SJCRH30 (cell line): ENCODE measurements at places on chromosomes 11 and 22.

DNA sequence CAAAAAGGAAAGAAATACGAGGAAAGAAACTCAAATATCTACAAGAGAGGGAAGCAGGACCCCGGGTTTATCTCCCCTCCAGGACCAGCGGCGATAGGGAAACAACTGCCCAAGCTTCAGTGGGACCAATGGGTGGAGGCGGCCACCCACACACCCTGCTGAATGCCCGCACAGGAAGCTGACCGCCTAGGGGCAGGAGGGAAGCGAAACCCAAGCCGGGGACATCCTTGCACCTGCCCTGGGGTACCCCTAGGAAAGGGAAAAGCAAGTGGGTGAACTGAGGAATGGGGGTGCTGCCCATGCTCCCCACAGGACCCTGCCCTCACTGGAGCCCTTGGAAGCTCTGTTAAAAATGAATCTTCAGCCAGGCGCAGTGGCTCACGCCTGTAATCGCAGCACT is 27.6 kb upstream of the HMOX1 start:
- no peak overlapping the region for H3K4me3 ChIP-seq
- no peak overlapping the region for H3K27ac ChIP-seq
- peak; percentile 52 for DNase-seq
- peaks cover 10% of the 10 kb centered on the region; the same call in 1 of the 2 replicates for H3K4me1 ChIP-seq
- no peaks in the 10 kb centered on the region for H3K36me3 ChIP-seq
- H3K27me3 ChIP-seq, result no peaks in the 10 kb centered on the region

GRCh38 chr11:69300120-69301060 is 6.4 kb downstream of the MYEOV start:
- H3K4me3 ChIP-seq, result no peak overlapping the region
- no peak for DNase-seq
- no peaks in the 10 kb centered on the region for H3K27me3 ChIP-seq
- H3K4me1 ChIP-seq, result peaks cover 61% of the 10 kb centered on the region

DNA sequence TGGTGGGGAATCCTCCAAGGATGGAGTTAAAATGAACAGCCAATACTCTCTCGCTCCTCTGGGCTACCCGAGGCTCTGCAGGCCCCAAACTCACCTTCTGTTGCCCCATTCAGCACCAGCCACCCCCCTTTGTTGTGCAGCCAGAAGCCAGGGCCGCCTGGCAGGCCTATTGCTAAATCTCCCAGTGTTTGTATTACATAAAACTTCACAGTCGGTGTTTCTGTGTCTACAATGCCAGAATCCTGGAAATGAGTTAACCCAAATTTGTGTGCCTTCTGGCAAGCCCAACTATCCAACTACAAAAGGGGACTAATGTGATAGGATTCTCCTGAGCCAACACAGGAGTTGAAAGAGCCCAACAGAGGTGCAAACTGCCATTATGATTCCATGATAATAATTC is 9.3 kb downstream of the KCNJ5 start:
- no peak for DNase-seq
- H3K27me3 ChIP-seq, result no peaks in the 10 kb centered on the region
- H3K36me3 ChIP-seq, result no peaks in the 10 kb centered on the region
- H3K27ac ChIP-seq, result no peak overlapping the region
- H3K4me1 ChIP-seq, result peaks cover 26% of the 10 kb centered on the region

GRCh38 chr22:20154602-20155187 is 3.8 kb upstream of the CCDC188 start:
- H3K4me1 ChIP-seq, result peaks cover 4% of the 10 kb centered on the region
- H3K27ac ChIP-seq, result no peak overlapping the region
- H3K27me3 ChIP-seq, result peaks cover 19% of the 10 kb centered on the region

- H3K27ac ChIP-seq, result no peak overlapping the region
- no peaks in the 10 kb centered on the region for H3K27me3 ChIP-seq
- H3K4me3 ChIP-seq, result no peak overlapping the region
- no peak for DNase-seq
- peaks cover 4% of the 10 kb centered on the region; the same call in 1 of the 2 replicates for H3K4me1 ChIP-seq
Observed at GRCh38 chr11:33197915-33198727, 36.8 kb upstream of the CSTF3 start.

DNA sequence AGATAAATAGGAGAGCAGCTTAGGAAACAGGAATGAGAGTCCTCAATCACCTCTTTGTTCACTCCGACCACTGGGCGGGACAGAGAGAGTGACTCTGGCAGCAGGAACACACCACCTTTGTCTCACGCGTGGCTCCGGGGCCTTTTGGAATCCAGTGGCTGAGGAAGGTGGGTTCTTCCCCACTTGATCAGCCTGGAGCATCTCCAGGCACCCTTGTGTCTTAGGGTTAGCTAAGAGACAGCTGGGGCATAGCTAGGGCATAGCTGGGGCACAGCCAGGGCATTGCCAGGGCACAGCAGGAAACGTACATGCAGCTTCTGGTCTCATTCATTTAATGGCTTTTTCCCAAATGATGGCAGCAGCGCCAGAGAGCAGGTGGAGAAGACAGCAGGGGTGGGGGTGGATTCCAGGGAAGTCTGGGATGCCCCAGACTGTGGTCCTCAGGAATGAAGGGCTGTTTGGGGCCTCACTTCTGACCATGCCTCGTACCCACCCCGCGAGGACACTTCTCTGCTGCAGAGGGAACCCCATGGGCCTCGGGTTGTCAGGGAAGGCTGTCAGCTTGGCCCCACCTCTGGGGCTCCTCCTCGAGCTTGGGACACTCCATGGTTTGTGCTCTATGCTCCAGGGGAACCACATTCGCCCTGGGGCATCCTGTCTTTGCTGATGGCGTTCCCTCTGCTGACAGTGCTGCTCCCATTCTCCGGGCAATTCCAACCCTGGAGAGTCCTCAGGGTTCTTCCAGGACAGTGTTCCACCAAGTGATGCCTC is 30.4 kb upstream of the SHANK2 start:
- no peaks in the 10 kb centered on the region for H3K27me3 ChIP-seq
- DNase-seq, result no peak
- H3K4me3 ChIP-seq, result no peak overlapping the region
- no peak overlapping the region for H3K27ac ChIP-seq

DNA sequence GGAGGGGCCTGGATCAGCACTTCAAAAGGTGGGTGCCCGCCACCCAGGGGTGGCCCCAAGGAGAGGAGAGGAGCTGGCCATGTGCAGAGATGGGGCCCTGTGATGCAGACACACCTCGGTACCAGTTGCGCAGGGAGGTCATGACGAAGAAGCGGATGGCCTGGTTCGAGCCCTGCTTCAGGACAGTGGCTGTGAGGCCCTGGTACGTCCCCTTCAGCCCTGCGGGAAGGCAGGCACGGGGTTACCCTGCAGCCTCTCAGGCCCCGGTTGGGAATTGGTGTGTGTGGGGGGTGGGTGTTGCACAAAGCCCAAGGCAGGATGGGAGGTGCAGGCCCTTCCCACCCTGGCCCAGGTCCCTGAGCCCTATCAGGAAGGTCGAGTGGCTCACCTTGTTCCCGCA is 1.8 kb downstream of the SLC25A1 start:
- H3K27ac ChIP-seq, result no peak overlapping the region
- H3K4me3 ChIP-seq, result no peak overlapping the region
- no peak for DNase-seq
- H3K36me3 ChIP-seq, result no peaks in the 10 kb centered on the region
- H3K27me3 ChIP-seq, result no peaks in the 10 kb centered on the region

GRCh38 chr11:67452141-67452952 is at the start of gene GPR152:
GPR152 (minus strand) TSS chr11:67452729; CDS start chr11:67452724, 5 bp downstream.
- peak; percentile 61 for DNase-seq
- no peaks in the 10 kb centered on the region for H3K4me1 ChIP-seq
- no peak within 1 kb of the TSS for H3K27ac ChIP-seq
- no peaks in the 10 kb centered on the region for H3K36me3 ChIP-seq
- H3K4me3 ChIP-seq, result peak within 1 kb of the TSS; percentile 49

DNA sequence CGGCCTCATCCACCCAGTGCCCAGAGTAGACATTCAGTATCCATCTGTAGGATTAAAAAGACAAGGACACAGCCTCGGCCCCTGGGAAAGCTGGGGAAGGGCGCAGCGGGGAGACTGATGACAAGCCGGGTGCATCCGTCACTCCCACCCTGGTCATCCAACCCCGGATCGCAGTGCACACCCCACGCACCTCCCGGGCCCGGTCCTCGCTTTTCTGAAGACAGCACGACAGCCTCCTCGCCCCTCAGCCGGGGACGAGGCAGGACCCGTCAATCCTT is 1.1 kb downstream of the FCHSD2 start:
- H3K27me3 ChIP-seq, result no peaks in the 10 kb centered on the region
- H3K36me3 ChIP-seq, result no peaks in the 10 kb centered on the region
- H3K27ac ChIP-seq, result peak overlapping the region; percentile 19; the same call in 1 of the 2 replicates
- H3K4me3 ChIP-seq, result peak overlapping the region; percentile 91
- no peak for DNase-seq

GRCh38 chr11:94656968-94657367 is 89.8 kb downstream of the PIWIL4 start:
- H3K27ac ChIP-seq, result no peak overlapping the region
- no peaks in the 10 kb centered on the region for H3K36me3 ChIP-seq
- H3K4me1 ChIP-seq, result no peaks in the 10 kb centered on the region
- H3K4me3 ChIP-seq, result no peak overlapping the region

DNA sequence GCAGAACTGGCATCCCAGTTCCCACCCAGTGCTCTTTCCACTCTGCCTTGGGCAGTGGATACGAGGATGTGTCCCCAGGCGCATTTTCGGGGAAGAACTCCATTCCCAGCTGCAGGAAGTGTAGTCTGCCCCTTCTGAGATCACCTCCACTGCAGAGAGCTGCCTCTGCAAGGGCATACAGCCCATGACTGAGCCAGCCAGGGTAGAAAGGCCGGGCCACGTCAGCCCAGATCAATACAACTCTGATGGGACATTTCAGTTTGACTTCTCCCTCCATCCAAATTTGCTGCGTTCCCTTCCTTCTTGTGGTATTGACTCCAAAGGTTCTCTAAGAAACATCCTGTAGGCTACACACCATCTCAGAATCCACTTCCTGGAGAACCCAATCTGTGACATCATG is 19.7 kb downstream of the MOGAT2 start:
- no peaks in the 10 kb centered on the region for H3K36me3 ChIP-seq
- H3K27me3 ChIP-seq, result no peaks in the 10 kb centered on the region
- H3K27ac ChIP-seq, result no peak overlapping the region
- no peak for DNase-seq
- no peak overlapping the region for H3K4me3 ChIP-seq

DNA sequence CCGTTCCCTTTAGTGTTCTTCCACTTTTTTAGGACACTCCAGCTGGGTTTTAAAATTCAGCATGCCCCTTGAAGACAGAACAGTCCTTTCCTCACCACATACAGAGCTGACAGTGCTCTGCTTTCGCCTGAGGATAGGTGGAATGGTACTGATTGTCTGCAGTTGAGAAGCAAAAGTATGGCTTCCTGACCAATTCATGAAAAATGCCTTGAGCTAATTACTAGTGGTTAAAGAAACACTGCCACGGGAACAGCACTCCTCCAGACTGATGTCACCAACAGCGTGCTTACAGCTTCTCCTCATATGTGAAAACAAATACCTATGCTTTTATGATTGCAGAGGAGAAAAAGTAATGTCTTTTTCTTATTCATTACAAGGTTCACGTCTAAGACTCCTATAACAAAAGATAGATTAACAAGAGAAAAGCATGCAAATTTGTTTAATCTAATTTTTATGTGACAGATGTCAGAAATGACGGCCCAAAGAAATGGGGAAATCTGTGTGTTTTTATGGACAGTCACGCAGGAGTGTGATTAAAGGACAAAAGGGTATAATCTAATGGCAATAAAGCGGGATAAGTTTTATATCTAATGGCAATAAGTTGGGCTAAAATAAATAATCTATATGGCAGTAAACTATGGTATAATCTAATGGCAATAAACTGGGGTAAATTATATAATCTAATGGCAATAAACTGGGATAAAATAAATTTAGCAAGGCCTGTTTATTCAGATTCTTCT is 123.4 kb upstream of the ARHGAP42 start:
- H3K27ac ChIP-seq, result no peak overlapping the region
- no peak overlapping the region for H3K4me3 ChIP-seq
- DNase-seq, result no peak
- H3K27me3 ChIP-seq, result no peaks in the 10 kb centered on the region
- H3K4me1 ChIP-seq, result no peaks in the 10 kb centered on the region

DNA sequence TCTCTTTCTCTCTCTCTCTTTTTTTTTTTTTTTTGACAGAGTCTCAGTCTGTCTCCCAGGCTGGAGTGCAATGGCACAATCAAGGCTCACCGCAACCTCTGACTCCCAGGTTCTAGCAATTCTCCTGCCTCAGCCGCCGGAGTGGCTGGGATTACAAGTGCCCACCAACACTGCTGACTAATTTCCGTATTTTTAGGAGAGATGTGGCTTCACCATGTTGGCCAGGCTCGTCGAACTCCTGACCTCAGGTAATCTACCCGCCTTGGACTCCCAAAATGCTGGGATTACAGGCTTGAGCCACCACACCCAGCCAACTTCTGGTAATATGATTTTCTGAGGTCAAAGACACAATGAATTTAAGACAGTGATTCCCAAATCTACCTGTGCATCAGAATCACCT is 659.8 kb upstream of the CCDC90B start:
- no peak for DNase-seq
- no peaks in the 10 kb centered on the region for H3K4me1 ChIP-seq
- no peaks in the 10 kb centered on the region for H3K27me3 ChIP-seq
- H3K27ac ChIP-seq, result no peak overlapping the region

DNA sequence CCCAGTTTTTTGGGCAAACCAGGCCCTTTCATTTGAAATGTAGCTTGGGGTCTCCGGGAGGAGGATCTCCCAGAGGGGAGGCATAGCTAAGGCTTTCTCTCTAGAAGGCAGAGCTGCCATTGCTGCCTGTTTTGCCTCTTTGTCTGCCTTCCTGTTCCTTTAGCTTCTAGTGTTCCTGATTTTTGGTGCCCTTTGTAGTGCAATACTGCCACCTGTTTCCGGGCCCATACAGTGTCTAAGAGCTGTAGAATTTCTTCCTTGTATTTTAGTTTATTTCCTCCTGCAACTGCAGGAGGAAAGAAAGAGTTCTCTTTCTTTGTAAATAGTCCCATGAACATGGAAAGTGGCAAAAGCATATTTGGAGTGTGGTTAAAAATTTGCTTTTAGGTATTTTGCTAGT is 19.3 kb upstream of the GLYATL1 start:
- no peaks in the 10 kb centered on the region for H3K27me3 ChIP-seq
- no peaks in the 10 kb centered on the region for H3K36me3 ChIP-seq
- no peak overlapping the region for H3K4me3 ChIP-seq
- H3K27ac ChIP-seq, result no peak overlapping the region

GRCh38 chr11:28269586-28269985 is 161.4 kb downstream of the METTL15 start:
- no peaks in the 10 kb centered on the region for H3K4me1 ChIP-seq
- H3K36me3 ChIP-seq, result no peaks in the 10 kb centered on the region
- DNase-seq, result no peak
- no peaks in the 10 kb centered on the region for H3K27me3 ChIP-seq

GRCh38 chr11:67451658-67451976 is 912 bp downstream of the GPR152 start:
- H3K4me1 ChIP-seq, result no peaks in the 10 kb centered on the region
- H3K4me3 ChIP-seq, result no peak overlapping the region
- H3K27ac ChIP-seq, result no peak overlapping the region

GRCh38 chr11:71286701-71287643 is 34.6 kb upstream of the SHANK2 start:
- DNase-seq, result peak; percentile 9
- H3K4me1 ChIP-seq, result no peaks in the 10 kb centered on the region
- no peak overlapping the region for H3K27ac ChIP-seq
- H3K27me3 ChIP-seq, result no peaks in the 10 kb centered on the region
- H3K4me3 ChIP-seq, result no peak overlapping the region

- peaks cover 12% of the 10 kb centered on the region for H3K4me1 ChIP-seq
- no peak overlapping the region for H3K4me3 ChIP-seq
- DNase-seq, result no peak
- no peaks in the 10 kb centered on the region for H3K36me3 ChIP-seq
- no peaks in the 10 kb centered on the region for H3K27me3 ChIP-seq
Observed at GRCh38 chr11:119537306-119538253, 114.6 kb upstream of the THY1 start.

- no peak overlapping the region for H3K4me3 ChIP-seq
- H3K27ac ChIP-seq, result no peak overlapping the region
- H3K36me3 ChIP-seq, result peaks cover 37% of the 10 kb centered on the region
- H3K27me3 ChIP-seq, result no peaks in the 10 kb centered on the region
- no peak for DNase-seq
Observed at GRCh38 chr22:17590586-17590985, 27.3 kb downstream of the SLC25A18 start.
